ENCODE measurements at places on chromosomes 16 and 17. TPM values are rescaled to one million over a fixed set of nuclear protein-coding genes. Genes with fewer than 3 reads are reported as not detected.
A peak's percentile ranks its signal among the peaks of the same experiment; 100 is the strongest.

Gene TMEM170A
- total RNA-seq: 46.7 TPM

Gene CLEC18B
- total RNA-seq: not detected

Gene STX1B
- 0.74 TPM for total RNA-seq

Gene GSG1L
- total RNA-seq: 1.7 TPM

Gene LITAFD
- total RNA-seq: not detected

Gene FA2H
- total RNA-seq: 0.26 TPM

GRCh38 chr17:8188263-8188839 is 1.6 kb downstream of the BORCS6 start:
- no peak for DNase-seq

DNA sequence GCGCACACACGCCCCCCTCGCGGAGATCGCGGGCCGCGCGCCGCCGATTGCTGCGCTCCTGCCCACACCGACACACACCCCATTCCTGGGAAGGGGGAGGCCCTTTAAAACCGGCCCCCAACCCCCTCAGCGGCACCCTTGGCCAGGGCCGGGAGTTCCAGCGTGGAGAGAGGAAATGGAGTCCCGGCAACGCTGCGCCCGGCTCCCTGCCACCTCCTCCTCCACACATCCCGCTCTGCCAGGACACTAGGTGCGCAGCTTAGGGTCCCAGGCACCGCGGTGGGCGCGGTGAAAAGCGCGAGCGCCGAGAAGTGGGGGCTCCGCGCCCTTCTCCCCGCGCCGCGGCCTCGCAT is 397 bp downstream of the CDC42EP4 start:
- no peak for DNase-seq

DNA sequence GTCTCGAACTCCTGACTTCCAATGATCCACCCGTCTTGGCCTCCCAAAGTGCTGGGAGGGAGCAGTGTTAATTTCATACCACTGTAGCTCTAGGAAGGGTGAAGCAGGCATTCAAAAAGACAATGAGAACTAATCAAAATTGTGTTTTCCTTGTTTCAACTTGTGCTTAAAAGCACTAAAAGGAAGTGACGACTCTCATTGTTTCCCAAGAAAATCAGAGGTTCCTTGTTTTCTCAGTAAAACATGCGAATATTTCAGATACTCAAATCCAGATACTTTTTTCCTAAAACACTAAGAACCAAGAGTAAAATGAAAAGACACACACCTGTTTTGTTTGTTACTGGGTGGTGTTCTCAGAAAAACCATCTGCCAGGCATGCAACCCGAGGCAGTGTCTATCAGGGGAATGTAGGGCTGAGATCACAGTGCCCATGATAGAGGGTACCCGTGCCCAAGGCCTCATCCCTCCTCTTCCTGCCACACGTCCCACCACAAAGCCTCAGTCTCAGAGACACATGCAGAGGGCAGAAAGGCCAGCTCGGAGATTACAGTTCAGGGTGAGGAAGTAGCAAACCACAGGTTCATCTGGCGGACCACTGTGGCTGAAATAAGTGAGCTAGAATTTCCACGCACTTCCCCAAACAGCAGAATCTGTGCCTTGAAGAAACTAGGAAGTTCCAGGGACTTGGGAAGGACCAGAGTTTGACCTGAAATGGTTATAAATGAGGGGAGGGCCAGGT is 33.7 kb downstream of the GINS3 start:
- DNase-seq: no peak

- no peak for DNase-seq
Measured at GRCh38 chr17:41647940-41648410, 23.6 kb upstream of the KRT17 start.

- no peak for DNase-seq
Measured at GRCh38 chr17:1744551-1745512, 2.2 kb downstream of the SERPINF2 start.

DNA sequence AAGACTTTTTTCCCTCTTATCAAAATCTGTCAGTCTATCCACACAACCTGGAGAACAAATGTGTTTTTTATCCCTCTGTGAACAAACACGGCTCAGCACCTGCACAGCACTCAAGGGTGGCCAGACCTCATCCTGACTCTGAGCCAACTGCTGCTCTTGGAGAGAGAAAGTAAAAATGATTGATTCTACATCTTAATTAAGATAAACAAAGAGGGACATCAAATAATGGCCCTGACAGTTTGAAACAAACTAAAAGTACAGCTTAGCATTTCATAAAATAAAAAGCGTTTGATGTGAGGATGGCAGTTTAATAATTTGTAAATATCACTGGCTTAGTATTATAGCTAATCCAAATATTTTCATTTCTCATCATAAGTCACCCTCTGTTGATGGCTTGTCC is 106.2 kb downstream of the SNX11 start:
- DNase-seq: no peak

GRCh38 chr16:50509521-50510341 is 38.5 kb upstream of the NKD1 start:
- DNase-seq: no peak

DNA sequence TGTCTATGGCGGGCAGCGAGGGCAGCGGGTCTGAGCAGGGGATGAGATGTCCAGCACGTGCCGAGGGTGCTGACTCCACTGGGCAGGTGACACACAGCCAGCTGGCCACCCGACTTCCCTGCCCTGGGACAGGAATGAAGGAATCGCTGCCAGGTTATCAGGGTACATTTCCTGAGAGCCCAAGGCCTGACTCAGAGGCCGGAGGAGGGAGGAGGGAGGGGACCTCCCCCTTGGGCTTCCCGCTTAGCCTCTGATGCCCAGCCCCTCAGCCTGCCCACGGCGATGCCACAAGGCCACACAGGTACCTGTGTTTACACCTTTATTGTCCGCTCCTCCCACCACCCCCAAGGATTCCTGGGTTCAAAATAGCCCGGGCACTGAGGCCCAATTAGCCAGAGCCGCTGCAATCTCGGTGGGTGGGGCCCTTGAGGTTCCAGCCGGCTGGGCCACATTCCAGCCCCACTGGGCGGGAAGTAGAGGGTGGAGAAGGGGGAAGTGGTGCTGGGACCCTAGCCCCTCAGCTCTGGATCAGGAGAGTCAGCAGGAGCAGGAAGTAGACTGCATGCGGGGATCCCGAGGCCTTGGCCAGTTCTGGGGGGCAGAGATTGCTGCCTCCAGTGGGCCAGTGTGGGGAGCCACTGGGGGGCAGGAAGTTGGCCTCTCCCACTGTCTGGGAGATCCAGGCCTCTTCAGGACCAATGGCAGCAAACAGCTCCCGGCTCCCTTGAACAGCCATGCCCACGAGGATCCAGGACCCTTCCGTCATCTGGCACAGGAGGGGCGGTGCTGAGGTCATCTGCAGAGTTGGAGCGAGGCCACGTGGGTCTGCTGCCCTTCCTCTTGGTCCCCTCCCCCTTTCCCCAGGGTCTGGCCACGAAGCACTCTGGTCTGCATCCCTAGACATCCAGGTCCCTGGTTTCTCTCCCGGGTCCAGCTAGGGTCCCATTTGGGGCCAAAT is 3.4 kb upstream of the PRSS8 start:
- peak; percentile 67 for DNase-seq

- no peak for DNase-seq
Measured at GRCh38 chr16:1637526-1637925, 25.4 kb downstream of the CRAMP1 start.

- no peak for DNase-seq
Measured at GRCh38 chr16:56812884-56813283, 52.1 kb upstream of the SLC12A3 start.

- DNase-seq: no peak
Measured at GRCh38 chr17:59547131-59547915, 18.1 kb upstream of the DHX40 start.

GRCh38 chr16:83574388-83574787 is 233.4 kb upstream of the HSBP1 start:
- DNase-seq: no peak

DNA sequence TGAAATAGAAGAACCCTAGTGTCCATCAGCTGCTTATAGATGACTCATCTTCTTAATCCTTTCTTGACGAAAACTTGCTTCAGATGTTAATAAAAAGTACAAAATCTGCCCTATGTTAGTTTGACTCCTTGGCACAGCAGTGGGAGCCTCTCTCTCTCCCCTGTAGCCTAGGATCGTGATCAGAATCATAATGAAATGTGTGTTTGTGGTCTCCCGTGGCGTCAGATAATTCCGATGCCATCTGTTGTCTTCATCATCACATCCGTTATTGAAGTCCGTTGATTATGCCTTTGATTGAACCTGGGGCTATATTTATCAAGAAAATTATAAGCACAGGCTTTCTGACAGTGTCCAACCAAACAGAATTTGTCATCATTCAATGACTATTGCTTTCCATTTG is 102.5 kb downstream of the BMERB1 start:
- no peak for DNase-seq

DNA sequence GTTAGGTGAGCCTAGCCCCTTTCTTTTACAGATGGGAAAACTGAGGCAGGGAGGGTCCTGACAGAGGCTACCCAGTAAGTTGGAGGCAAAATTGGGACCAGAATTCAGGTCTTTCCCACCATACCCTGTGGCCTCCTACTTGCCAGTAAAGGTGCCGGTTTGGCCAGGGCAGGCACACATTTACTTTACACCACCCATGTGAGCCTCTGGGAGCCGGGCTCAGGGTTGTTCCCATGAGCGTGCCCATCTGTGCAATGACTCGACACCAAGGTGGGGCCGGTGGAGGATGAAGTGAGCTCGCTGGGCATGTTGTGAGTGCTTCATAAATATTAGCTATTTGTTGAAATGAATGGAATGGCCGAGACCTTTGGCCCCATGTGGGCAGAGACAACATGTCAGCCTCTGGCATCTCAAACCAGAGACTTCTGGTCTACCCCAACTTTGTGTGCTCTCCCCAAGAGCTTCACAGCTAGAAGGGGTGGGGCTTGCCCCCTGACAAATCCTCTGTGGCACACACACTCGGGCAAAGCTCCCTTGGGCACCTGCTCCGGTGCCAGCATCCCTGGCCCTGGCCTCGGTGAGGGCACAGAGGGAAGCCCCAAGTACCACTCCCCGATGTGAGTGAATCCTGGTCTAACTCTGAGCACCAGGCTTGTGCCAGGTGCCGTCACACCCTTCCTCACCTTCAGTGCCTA is 60.1 kb downstream of the SRCIN1 start:
- no peak for DNase-seq

- DNase-seq: no peak
Measured at GRCh38 chr17:16259926-16260325, 42.9 kb downstream of the PIGL start.

GRCh38 chr17:66849032-66849655 is 14.2 kb downstream of the CACNG5 start:
- no peak for DNase-seq

DNA sequence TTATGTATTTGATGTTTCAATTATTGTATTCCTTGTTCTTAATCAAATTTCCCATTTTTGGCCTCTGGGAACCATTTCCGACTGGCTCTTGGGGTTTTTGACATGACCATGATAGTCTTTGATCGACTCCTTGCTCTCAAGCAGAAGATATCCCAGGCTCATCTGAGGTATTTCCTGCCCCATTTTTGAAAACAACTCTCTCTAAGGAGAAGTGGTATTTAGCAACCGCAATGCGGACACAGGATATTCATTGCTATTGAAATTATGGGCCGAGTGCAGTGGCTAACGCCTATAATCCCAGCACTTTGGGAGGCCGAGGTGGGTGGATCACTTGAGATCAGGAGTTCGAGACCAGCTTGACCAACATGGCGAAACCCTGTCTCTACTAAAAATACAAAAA is 5.5 kb downstream of the TANGO6 start:
- DNase-seq: no peak

Measured in urinary bladder (tissue), 4 donors.